ENCODE measurements at places on chromosomes 1 and 21.

DNA sequence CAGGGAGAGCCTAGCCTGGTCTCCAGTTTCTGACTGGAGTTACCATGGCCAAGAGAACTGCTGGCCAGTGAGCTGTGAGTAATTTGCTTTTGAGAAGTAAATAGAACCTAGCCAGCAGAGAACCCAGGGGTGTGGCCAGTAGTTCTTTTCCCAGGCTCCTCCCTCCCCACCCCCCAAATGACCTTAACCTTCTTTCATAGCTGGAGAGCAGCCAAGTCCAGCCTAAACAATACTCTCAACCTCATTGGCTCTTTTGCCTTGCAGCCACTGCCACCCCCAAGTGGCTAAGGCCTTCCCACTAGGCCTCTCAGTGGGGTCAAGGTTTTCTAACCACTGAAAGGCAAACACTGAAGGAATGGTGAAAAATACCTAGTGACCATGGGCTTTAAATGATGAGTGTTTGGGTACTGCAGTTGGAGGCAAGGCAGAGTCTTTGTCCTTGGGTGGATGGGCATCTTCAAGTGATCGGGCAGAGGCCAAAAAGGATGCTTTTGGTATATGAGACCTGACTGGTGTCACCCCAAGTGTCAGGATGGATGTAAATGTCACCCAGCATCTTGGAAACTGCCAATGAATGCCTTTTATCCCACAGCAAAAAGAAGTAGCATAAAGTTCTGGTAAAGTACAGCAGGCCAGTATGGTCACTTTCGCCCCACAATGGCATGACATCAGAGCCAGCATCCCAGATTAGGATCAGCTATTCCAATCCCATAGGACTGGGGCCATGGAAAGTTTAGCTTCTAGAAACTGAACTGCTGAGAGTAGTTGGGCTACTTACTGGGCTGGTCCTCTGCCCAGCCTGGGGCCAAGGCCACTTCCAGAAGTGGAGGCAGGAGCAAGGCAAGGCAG lies 3.5 kb upstream of the PIGV start:
- DNase-seq: peak; percentile 95

- DNase-seq: no peak
These were observed 38.8 kb downstream of the PDPN start for GRCh38 chr1:13622446-13622845.

- DNase-seq: no peak
These were observed 91.4 kb upstream of the S1PR1 start for GRCh38 chr1:101145449-101145820.

DNA sequence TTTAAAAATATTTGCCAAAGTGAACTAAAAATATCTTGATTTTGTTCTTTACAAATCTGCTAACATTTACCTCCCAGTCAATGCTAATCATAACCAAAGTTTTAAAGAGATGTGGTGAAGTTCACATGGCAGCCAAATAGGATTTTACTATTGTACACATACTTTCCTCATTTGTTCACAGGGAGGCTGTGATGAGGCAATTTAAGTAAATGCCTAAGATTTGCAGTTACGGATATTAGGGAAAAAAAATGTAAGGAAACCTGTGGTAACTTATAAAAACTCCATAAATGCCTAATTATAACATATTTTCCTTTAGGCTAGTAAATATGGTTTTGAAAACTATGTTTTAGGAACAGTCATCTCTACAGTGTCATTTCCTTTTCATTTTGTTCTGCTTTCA lies 32.4 kb downstream of the RGS5 start:
- no peak for DNase-seq

DNA sequence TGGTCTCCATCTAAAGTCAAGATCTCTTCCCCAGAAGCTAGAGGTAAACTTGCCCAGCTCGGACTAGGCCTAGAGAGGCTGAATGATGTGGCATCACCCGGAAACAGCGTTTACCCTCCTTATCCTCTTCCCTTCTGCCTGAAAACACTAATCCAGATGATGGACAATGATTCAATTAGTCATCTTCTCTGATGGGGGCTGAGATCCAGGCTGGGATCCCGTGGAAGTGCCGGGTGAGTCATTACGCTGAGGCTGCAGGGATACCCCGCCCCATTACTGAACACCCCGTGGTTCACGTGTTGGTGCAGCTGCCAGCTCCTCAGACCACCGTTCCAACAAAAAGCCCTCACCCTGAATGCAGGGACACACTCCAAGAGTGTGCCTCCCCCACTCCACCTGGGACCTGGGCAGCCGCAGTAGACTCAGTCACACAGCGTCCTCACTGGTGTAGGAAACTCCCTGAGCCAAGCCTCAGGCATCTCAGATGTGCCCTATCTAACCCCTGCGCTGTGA lies 2.0 kb downstream of the S100A6 start:
- peak; percentile 70 for DNase-seq

DNA sequence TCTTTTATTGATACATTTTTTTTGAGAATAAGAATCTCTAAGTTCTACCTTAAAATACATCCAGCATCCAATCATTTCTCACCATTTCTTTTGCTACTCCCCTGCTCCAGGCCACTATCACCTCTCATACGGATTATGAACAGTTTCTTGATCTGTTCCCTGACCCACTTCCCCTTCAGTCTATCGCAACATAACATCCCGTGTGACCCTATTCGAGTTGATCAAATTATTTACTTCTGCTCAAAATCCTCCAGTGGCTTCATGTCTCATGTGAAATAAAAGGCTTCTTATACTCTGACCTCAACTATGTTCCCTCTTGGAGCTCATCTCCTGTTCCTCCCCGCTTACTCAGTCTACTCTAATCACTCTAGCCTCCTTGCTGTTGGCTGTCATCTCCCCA lies 5.2 kb downstream of the ALG14 start:
- no peak for DNase-seq

- DNase-seq: no peak
These were observed 42.3 kb upstream of the PWP2 start for GRCh38 chr21:44064852-44065403.

GRCh38 chr1:224490549-224491537 lies 56.2 kb upstream of the WDR26 start:
- DNase-seq: no peak

All from ovary (tissue), 10 donors.